Progenitor cell of endocrine pancreas (in vitro differentiated cells): ENCODE measurements at places on chromosomes 3 and 15. TPM values are rescaled to one million over a fixed set of nuclear protein-coding genes. Genes with fewer than 3 reads are reported as not detected.
A peak's percentile ranks its signal among the peaks of the same experiment; 100 is the strongest.

- no peak for DNase-seq
- H3K36me3 ChIP-seq: no peaks in the 10 kb centered on the region
- no peak overlapping the region for H3K4me3 ChIP-seq
- no peaks in the 10 kb centered on the region for H3K27me3 ChIP-seq
Measured at GRCh38 chr3:146189519-146190173, 28.7 kb upstream of the PLOD2 start.

GRCh38 chr3:119810018-119810435 is 28.1 kb downstream of the NR1I2 start:
- no peaks in the 10 kb centered on the region for H3K27me3 ChIP-seq
- H3K4me3 ChIP-seq: no peak overlapping the region
- H3K4me1 ChIP-seq: no peaks in the 10 kb centered on the region
- no peaks in the 10 kb centered on the region for H3K36me3 ChIP-seq

DNA sequence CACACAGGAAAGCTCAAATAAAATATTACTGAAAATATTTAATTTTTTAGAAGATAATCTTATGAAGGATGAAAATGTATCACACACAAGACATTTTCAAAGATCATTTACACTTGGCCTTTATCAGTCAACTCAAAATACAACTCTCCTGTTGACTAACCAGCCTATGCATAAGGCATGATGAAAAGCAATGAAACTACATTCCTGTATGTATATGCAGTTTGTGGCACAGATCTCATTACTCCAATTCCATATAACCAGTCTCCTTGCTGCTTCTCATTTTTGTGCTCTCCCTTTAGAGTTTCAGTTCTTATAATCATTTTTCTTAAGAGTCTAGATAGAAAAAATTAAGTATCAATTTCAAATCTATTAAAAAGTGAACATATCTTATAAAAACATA is 25.8 kb downstream of the AQR start:
- no peak overlapping the region for H3K4me3 ChIP-seq
- DNase-seq: no peak
- no peaks in the 10 kb centered on the region for H3K4me1 ChIP-seq
- H3K36me3 ChIP-seq: peaks cover 15% of the 10 kb centered on the region
- H3K27ac ChIP-seq: no peak overlapping the region

GRCh38 chr15:39270934-39271333 is 309.9 kb upstream of the THBS1 start:
- DNase-seq: no peak
- no peak overlapping the region for H3K27ac ChIP-seq
- H3K4me3 ChIP-seq: no peak overlapping the region
- H3K4me1 ChIP-seq: peaks cover 38% of the 10 kb centered on the region
- H3K36me3 ChIP-seq: no peaks in the 10 kb centered on the region

NME9 gene
- total RNA-seq: 2.3 and 2.4 TPM in 2 replicates

GRCh38 chr3:14290631-14291385 is 111.6 kb upstream of the SLC6A6 start:
- H3K27me3 ChIP-seq: peaks cover 10% of the 10 kb centered on the region
- H3K36me3 ChIP-seq: no peaks in the 10 kb centered on the region

DNA sequence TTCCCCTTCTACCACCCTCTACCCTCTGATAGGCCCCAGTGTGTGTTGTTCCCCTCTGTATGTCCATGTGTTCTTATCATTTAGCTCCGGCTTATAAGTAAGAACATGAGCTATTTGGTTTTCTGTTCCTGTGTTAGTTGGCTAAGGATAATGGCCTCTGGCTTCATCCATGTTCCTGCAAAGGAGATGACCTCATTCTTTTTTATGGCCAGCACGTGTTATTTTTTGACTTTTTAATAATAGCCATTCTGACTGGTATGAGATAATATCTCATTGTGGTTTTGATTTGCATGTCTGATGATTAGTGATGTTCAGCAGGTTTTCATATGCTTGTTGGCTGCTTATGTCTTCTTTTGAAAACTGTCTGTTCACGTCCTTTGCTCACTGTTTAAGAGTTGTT is 63.1 kb upstream of the NPHP3 start:
- H3K27ac ChIP-seq: no peak overlapping the region
- H3K36me3 ChIP-seq: no peaks in the 10 kb centered on the region
- no peaks in the 10 kb centered on the region for H3K4me1 ChIP-seq

PLCL2 gene
- total RNA-seq: 10.8 and 11.3 TPM in 2 replicates

DNA sequence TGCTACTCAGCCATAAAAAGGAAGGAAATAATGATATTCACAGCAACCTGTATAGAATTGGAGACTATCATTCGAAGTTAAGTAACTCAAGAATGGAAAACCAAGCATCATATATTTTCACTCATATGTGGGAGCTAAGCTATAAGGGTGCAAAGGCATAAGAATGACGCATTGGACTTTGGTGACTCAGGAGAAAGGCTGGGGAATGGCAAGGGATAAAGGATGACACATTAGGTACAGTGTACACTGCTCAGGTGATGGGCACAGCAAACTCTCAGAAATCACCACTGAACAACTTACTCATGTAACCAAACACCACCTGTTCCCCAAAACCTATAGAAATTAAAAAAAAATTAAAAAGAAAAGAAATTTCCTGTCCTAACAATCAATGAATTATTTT is 42.7 kb downstream of the ALCAM start:
- no peak for DNase-seq
- no peak overlapping the region for H3K4me3 ChIP-seq
- H3K4me1 ChIP-seq: peaks cover 19% of the 10 kb centered on the region
- no peaks in the 10 kb centered on the region for H3K27me3 ChIP-seq
- peaks cover 8% of the 10 kb centered on the region for H3K36me3 ChIP-seq

DNA sequence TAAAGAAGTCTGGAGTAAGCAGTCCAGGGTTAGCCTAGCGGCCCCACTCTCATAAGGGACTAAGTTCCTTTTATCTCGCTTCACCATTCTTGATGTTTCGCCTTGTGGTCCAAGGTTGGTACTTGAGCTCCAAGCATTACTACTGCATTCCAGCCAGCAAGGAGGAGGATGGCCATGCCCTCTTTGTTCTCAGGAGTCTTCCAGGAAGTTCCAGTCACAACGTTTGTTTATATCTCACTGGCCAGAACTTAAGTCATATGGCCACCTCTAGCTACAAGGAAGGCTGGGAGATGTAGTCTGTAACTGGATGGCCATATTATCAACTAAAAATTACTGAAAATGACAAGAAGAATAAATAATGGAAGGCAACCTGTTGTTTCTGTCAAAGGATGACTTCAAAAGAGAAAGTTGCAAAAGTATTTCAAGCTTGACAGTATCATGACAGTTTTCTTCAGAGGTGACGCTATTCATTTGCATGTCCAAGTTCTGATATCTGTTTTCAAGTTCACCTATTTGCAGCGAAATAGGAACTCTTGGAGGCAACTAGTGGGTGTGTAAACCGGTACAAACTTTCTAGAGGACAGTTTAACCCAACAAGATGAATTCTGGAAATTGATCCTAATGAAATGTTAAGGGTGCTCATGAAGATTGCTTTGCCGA is 118.6 kb downstream of the PGPEP1L start:
- no peak for DNase-seq
- no peak overlapping the region for H3K4me3 ChIP-seq
- peaks cover 3% of the 10 kb centered on the region for H3K36me3 ChIP-seq
- H3K27ac ChIP-seq: no peak overlapping the region
- H3K4me1 ChIP-seq: peaks cover 3% of the 10 kb centered on the region

- H3K36me3 ChIP-seq: no peaks in the 10 kb centered on the region
- H3K4me1 ChIP-seq: peaks cover 15% of the 10 kb centered on the region
- no peak for DNase-seq
Measured at GRCh38 chr3:160163229-160163878, 61.9 kb upstream of the C3orf80 start.

DNA sequence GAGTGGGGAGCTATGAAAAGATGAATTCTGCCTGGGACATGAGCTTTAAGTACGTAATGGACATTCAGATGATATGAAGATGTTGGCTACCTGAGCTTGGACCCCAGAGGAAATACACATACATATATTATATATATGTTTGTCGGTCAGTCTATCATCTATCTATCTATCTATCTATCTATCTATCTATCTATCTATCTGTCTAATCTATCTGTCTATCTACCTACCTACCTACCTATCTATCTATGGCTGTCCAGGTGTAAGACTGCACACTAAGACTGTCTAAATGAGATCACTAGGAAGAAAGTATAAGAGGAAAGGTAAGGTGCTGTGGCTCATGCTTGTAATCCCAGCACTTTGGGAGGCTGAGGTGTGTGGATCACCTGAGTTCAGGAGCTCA is 18.2 kb upstream of the CELF6 start:
- H3K27me3 ChIP-seq: no peaks in the 10 kb centered on the region
- H3K4me1 ChIP-seq: no peaks in the 10 kb centered on the region
- no peak for DNase-seq
- H3K36me3 ChIP-seq: no peaks in the 10 kb centered on the region
- H3K27ac ChIP-seq: no peak overlapping the region

- no peak for DNase-seq
- H3K4me1 ChIP-seq: peaks cover 13% of the 10 kb centered on the region
- no peak overlapping the region for H3K27ac ChIP-seq
- no peak overlapping the region for H3K4me3 ChIP-seq
Measured at GRCh38 chr3:64467255-64467944, 220.4 kb downstream of the ADAMTS9 start.

TNIK gene
- total RNA-seq: 15.7 and 17.7 TPM in 2 replicates

GRCh38 chr3:173932624-173933023 is 535.1 kb downstream of the NLGN1 start:
- H3K4me1 ChIP-seq: peaks cover 23% of the 10 kb centered on the region
- H3K36me3 ChIP-seq: no peaks in the 10 kb centered on the region
- no peak overlapping the region for H3K27ac ChIP-seq
- DNase-seq: no peak

DNA sequence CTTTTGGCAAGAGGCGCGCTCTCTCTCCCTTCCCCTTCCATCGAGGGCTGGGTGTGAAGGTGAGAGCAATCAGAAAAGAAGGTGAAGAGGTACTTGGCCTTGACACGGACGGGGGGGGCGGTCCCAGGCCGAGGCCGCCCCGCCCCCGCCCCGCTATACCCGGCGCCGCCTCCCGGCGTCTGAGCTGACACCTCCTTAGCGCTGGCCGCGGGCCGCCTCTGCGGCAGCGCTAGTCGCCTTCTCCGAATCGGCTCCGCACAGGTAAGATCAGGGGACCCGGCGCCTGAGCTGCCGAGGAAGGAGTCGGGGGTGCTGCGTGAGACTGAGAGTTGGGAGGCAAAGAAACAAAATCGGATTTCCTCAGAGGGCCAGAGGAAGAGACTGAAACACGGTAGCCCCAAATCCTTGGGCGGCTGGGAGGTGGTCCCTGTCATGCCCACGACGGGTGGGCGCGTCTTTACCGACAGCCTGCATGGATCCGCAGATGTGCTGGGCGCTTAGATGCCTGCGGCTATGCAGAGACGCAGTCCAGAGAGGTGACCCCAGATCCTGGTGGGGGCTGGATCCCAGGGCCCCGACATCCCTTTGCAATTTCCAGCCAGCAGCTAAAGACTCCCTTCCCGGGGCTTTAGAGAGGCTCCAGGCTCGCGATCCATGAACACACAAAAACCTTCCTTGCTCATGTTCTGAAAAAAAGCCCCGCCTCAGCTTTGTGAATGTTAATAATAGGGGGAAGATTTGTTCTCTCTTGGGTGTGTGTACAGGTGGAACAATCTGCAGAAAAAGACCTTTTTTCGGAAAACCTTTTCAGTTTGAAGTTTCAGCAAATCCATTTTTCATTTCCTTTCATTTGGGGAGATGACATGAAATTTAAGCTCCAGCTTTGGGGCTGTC is at the start of gene ENTPD3:
TSS of gene ENTPD3 (plus strand) at position 184 of the 894 bp plus-strand sequence. CDS start 874 bp downstream, outside the sequence.
- H3K4me1 ChIP-seq: peaks cover 6% of the 10 kb centered on the region
- DNase-seq: peak; percentile 40
- peak within 1 kb of the TSS; percentile 75 for H3K4me3 ChIP-seq
- H3K27ac ChIP-seq: peak within 1 kb of the TSS; percentile 63
- H3K27me3 ChIP-seq: peaks cover 49% of the 10 kb centered on the region
- H3K36me3 ChIP-seq: no peaks in the 10 kb centered on the region

GRCh38 chr3:184805351-184806038 is 6.5 kb upstream of the VPS8 start:
- DNase-seq: no peak
- no peak overlapping the region for H3K27ac ChIP-seq
- no peak overlapping the region for H3K4me3 ChIP-seq
- peaks cover 8% of the 10 kb centered on the region for H3K27me3 ChIP-seq
- H3K4me1 ChIP-seq: peaks cover 11% of the 10 kb centered on the region

ARPIN gene
- 19.6 and 20.4 TPM in 2 replicates for total RNA-seq

GRCh38 chr15:68201153-68201878 is 3.8 kb downstream of the CALML4 start:
- H3K27me3 ChIP-seq: no peaks in the 10 kb centered on the region
- H3K36me3 ChIP-seq: peaks cover 2% of the 10 kb centered on the region
- H3K4me1 ChIP-seq: peaks cover 19% of the 10 kb centered on the region
- H3K27ac ChIP-seq: no peak overlapping the region
- DNase-seq: no peak

DNA sequence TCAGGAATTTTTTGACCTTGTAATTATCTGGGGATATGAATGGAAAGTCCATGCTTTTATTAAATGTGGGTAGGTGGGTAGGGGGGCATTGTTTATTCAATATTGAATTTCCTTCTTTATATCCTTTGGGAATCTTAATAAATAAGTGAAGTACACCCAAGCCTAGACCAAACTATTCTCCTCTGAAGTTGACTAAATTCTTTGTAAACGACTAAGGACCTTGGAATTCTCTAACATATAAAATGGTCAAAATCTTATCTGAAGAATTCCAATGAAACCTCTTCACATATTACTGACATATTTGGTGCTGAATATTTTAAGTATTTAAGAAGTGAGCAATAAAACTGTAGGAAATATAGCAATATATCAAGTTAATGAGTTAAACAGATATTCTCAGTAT is 1432.1 kb upstream of the GBE1 start:
- no peaks in the 10 kb centered on the region for H3K36me3 ChIP-seq
- DNase-seq: no peak
- H3K4me3 ChIP-seq: no peak overlapping the region

- peaks cover 22% of the 10 kb centered on the region for H3K4me1 ChIP-seq
- H3K36me3 ChIP-seq: peaks cover 57% of the 10 kb centered on the region
- peak overlapping the region; percentile 71 for H3K27ac ChIP-seq
- DNase-seq: no peak
- H3K27me3 ChIP-seq: no peaks in the 10 kb centered on the region
Measured at GRCh38 chr3:56724676-56725075, 41.6 kb upstream of the TASOR start.

- H3K36me3 ChIP-seq: no peaks in the 10 kb centered on the region
- H3K27me3 ChIP-seq: no peaks in the 10 kb centered on the region
Measured at GRCh38 chr3:165259541-165260193, 63.5 kb upstream of the SLITRK3 start.
